ENCODE measurements at places on chromosomes 4 and X. TPM values are rescaled to one million over a fixed set of nuclear protein-coding genes. Genes with fewer than 3 reads are reported as not detected.

Gene AMBN
- 1.7 TPM for polyA plus RNA-seq

Gene PPP1R3F
- 10.0 TPM for polyA plus RNA-seq

Gene CCSER1
- 18.1 TPM for polyA plus RNA-seq

Gene ADH1C
- 104 TPM for polyA plus RNA-seq

Gene SMR3B
- not detected for polyA plus RNA-seq

Gene P2RY4
- 0.12 TPM for polyA plus RNA-seq

Gene OTUD4
- 34.4 TPM for polyA plus RNA-seq

DNA sequence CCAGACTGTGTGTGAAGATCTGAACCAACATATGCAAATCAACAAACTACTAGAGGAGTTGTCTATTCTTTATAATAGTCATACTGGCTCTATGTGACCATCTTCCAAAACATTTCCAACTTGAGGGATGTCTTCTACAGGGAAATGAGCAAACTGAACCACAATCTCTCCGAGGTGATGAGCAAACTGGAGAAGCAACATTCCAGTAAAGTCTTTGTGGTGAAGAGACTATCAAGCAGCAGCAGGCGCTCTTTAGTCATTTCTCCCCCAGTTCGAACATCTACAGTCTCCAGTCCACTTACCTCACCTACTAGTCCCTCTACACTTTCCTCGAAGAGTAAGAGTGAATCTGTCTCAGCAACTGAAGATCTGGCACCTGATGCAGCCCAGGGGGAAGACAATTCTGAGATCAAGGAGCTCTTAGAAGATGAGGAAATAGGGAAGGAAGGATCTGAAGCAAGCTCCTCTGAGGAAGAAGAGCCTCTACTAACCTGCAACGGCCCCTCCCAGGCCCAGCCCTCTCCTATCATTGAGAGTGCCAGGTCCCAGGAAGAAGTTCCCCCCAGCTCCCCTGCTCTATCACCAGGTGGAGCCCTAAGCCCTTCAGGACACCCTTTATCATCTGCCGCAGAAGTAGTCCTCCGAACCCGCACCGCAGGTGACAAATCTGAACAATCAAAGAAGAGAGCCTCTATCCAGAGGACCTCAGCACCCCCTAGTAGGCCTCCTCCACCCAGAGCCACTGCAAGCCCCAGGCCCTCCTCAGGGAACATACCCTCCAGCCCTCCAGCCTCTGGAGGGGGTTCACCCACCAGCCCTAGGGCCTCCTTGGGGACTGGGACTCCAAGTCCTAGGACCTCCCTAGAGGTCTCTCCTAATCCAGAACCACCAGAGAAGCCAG is 98.1 kb downstream of the HNRNPD start:
- no peak for DNase-seq

- DNase-seq, result no peak
Observed at GRCh38 chr4:156336511-156336910, 382.8 kb upstream of the CTSO start.

GRCh38 chrX:69961365-69962072 is 88.2 kb downstream of the AWAT2 start:
- DNase-seq, result no peak

- no peak for DNase-seq
Observed at GRCh38 chr4:74083546-74083945, 15.4 kb downstream of the CXCL2 start.

GRCh38 chr4:168712316-168712890 is 215.6 kb downstream of the PALLD start:
- no peak for DNase-seq

DNA sequence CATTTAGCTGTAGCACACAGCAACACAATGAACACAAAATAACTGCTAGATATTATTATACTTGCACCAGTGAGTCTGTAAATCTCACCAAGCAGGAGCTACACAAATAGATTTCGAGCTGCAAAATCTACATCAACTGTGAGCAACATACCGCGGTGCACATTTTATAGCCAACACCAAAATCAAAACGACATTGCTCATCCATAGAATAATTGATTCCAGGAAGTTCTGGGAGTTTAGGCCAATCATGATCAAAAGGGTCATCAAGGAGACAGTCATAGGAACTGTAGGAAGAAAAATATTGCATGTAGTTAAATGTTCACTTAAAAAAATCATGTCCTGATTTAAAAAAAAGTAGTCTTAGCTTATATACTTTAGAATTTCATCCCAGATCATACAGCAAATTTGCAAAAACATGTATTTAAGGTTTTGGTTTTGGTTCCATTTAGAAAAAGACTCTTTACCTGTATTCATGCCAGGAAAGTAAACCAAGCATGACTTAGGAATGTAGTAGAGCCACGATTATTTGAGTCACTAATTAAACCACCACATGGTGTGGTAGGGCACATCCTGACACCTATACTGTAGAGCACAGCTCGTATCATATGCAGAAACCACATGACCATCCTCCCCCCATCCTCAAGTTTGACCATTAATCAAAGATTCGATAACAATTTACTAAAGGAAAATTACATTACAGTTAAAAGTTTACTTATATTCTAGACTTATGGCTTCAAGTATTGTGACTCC is 250.4 kb downstream of the ADAMTS3 start:
- DNase-seq, result no peak

- DNase-seq, result no peak
Observed at GRCh38 chr4:8262637-8263322, 6.8 kb upstream of the HTRA3 start.

GRCh38 chr4:11765849-11766453 is 337.3 kb upstream of the HS3ST1 start:
- peak; percentile 11 for DNase-seq

DNA sequence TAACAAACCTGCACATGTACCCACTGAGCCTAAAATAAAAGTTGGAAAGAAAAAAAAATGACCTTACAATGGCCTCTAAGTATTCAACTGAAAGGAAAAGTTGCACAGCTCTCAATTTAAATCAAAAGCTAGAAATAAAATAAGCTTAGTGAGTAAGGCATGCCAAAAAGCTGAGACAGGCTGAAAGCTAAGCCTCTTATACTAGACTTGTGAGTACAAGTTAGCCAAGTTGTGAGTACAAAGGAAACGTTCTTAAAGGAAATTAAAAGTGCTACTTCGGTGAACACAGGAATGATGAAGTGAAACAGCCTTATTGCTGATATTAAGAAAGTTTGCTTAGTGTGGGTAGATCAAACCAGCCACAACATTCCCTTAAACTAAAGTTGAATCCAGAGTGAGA is 707.9 kb upstream of the PITX2 start:
- DNase-seq, result no peak

- no peak for DNase-seq
Observed at GRCh38 chrX:48831136-48831908, 4.1 kb downstream of the PCSK1N start.

GRCh38 chr4:74109116-74109869 is 10.3 kb upstream of the CXCL2 start:
- DNase-seq, result no peak

- no peak for DNase-seq
Observed at GRCh38 chr4:134202166-134202956, 772 bp upstream of the PABPC4L start.

DNA sequence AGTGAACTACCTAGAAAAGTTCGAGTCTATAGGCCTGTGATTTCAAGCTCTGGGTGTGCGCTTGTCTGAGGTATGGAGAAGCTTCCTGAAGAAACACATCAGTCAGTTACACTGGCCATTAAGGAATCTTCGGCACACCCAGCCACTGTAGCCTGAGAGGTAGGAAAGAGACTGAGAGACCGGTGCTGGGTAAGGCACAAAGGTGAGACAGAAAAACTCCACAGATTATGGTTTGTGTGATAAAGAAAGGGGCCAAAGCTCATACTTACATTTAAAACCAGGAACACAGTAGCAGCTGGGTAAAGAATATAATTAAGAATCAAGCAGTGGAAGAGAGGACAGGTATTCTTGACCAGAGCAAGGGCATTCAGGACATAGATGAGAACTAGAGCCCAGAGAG is 74.8 kb upstream of the TTC29 start:
- no peak for DNase-seq
